Pons (tissue), 1 donor: ENCODE measurements at places on chromosomes 16 and 17.

DNA sequence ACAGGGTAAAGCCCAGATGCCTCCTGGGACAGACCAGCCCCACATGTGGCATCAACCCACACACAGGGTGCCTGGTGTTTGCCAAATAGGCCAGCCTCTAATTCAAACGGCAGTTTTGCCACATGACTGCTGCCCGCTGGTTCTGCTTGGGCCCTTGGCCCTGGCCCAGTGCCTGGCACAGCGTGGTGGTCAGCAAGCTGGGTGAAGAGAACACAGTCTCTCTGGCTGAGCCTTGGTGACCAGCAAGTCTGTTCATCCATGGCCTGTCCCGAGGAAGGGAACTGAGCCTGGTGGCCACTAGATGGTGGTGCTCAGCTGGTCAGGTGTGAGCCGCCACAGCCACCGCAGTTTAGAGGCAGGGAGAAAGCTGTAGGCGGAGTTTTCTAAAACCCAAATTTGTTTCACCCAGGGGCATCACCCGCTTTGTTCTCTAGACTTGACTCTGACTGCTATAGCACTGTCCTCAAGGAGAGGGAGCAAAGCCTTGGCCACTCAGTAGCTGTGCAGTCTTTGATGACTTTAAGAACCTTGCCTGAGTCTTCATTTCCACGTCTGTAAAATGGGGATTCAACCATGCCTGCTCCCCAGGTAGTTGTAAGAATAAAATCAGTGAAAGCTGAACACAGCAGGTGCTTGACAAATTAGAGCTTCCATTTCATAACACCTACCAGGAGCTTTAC lies 4.7 kb upstream of the GFAP start:
- DNase-seq, result peak; percentile 84

DNA sequence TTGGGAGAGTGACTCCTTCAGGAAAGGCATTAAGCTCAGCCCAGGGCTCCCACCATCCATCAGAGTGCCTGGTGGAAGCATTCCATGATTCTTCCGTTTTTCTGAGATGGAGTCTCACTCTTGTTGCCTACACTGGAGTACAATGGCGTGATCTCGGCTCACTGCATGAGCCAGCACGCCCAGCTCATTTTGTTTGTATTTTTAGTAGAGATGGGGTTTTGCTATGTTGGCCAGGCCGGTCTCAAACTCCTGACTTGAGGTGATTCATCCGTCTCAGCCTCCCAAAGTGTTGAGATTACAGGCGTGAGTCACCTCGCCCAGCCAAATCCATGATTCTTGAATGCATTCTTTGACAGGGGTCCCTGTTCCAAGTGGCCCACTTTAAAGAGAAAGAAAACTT lies 23.1 kb downstream of the MIS12 start:
- DNase-seq, result no peak

DNA sequence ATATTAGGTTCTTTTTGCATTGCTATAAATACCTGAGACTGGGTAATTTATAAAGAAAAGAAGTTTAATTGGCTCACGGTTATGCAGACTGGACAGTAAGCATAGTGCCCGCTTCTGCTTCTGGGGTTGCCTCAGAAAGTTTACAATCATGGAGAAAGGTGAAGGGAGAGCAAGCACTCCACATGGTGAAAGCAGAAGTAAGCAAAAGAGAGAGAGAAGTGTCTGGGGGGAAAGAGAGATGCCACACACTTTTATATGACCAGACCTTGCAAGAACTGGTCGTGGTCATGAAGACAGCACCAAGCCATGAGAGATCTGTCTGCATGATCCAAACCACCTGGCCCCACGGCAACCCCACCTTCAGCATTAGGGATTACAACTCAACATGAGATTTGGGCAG lies 45.4 kb downstream of the KCNJ16 start:
- DNase-seq, result peak; percentile 49

- no peak for DNase-seq
These were observed 23.0 kb downstream of the MGRN1 start for GRCh38 chr16:4647644-4647980.
